ENCODE measurements at places on chromosomes 7 and 10.

DNA sequence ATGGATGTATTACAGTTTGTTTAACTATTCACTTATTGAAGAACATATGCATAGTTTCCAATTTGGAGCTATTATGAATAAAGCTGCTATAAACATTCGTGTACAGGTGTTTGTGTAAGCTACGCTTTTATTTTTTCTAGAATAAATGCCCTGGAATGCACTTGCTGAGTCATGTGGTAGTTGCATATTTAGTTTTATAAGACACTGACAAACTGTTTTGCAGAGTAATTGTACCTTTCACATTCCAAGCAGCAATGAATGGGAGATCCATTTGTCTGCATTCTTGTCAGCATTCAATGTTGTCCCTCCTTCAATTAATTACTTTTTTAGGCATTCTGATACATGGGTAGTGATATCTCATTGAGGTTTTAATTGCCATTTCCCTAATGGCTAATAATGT lies 373.6 kb upstream of the GHITM start:
- no peak for DNase-seq

- DNase-seq: no peak
These were observed 43.9 kb upstream of the PTF1A start for GRCh38 chr10:23148214-23148613.

- DNase-seq: no peak
These were observed 6.8 kb downstream of the AUTS2 start for GRCh38 chr7:69605070-69605469.

GRCh38 chr7:114966156-114966555 lies 44.3 kb downstream of the MDFIC start:
- DNase-seq: no peak

GRCh38 chr10:74958316-74958715 lies 131.9 kb downstream of the KAT6B start:
- peak; percentile 92 for DNase-seq

- no peak for DNase-seq
These were observed 30.0 kb downstream of the TMEM26 start for GRCh38 chr10:61423178-61423577.

DNA sequence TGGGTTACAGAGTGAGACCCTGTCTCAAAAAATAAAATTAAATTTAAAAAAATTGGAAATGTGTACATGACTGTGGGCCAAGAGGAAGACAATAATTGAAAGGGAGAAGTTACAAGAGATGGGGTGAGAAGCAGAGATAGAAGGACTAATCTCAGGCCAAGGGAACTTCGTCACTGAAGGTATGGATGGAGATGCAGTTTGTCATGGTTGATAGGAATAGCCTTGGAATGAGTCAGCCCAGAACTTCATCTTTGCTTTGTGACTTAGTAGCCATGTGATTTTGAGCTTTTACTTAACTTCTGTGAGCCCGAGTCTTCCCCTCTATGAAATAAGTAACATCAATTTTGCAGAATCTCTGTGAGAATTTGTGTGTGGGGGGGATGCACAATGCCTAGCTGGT lies 6.5 kb upstream of the PODXL start:
- no peak for DNase-seq

DNA sequence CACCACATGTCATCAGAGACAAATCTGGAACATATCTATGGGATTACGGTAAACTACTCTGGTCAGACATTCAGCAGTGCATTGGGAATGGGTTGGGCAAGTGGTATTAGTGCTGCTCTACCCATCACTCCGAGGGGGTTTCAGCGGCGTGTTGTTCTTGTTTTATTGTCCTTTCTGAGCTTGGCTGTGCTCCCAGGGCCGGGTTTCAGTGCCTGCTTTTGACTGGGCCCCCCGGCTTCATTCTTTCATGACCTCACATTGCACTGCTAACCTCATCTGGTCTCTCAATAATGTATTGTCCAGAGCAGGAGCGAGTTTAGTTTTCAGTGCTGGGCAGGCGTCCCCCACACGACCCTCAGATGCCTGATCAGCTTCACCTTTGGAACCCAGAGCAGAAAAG lies 364.6 kb downstream of the PAXIP1 start:
- no peak for DNase-seq

DNA sequence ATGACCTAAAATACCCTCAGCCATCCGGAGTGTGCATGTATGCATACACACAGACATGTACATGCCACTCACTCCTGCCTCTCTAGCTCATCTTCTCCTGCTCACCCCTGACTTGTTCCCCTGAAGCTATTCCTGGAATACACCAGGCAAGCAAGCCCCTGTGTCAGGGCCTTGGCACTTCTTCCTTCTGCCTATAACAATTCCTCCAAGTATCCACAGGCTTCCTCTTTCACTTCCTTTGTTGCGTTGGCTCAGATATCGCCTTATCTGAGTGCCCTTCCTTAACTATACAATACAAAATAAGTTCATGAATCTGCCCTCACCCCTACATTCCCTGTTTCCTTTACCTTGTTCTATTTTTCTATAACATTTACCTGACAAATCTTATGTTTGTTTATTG lies 88.8 kb downstream of the NOD1 start:
- no peak for DNase-seq

- no peak for DNase-seq
These were observed 280.5 kb downstream of the SFMBT2 start for GRCh38 chr10:7130191-7130911.
